ENCODE measurements at places on chromosomes 11 and 22. TPM values are rescaled to one million over a fixed set of nuclear protein-coding genes. Genes with fewer than 3 reads are reported as not detected.

The GRIK4 gene
- not detected for total RNA-seq

The SLC22A8 gene
- not detected for total RNA-seq

The ZNF214 gene
- 2.9 TPM for total RNA-seq

The SCGB1A1 gene
- not detected for total RNA-seq

The ACAT1 gene
- total RNA-seq: 81.7 TPM

The FAM83F gene
- total RNA-seq: not detected

The ST14 gene
- total RNA-seq: not detected

The SPI1 gene
- total RNA-seq: not detected

The ZNF280A gene
- total RNA-seq: not detected

The ZNF280B gene
- total RNA-seq: 0.45 TPM

The SCN2B gene
- total RNA-seq: 0.33 TPM

The RRM1 gene
- total RNA-seq: 158 TPM

The TMEM191C gene
- 0.08 TPM for total RNA-seq

The ESAM gene
- total RNA-seq: 1.5 TPM

The TTC17 gene
- 76.9 TPM for total RNA-seq

The PATE4 gene
- not detected for total RNA-seq

The KRTAP5-11 gene
- total RNA-seq: not detected

The ZBTB16 gene
- 0.41 TPM for total RNA-seq

The MUC5B gene
- not detected for total RNA-seq

The CRYBB1 gene
- total RNA-seq: not detected

The SPTBN2 gene
- 0.27 TPM for total RNA-seq

The MMP10 gene
- total RNA-seq: 3.6 TPM

The AGBL2 gene
- 0.90 TPM for total RNA-seq

The ANO9 gene
- total RNA-seq: not detected

The MYEOV gene
- total RNA-seq: 7.0 TPM

The CD3G gene
- total RNA-seq: not detected

The OR52H1 gene
- total RNA-seq: 0.81 TPM

The RASSF10 gene
- not detected for total RNA-seq

The PRSS23 gene
- 410 TPM for total RNA-seq

The COA4 gene
- 70.8 TPM for total RNA-seq

All from fibroblast of the aortic adventitia (primary cell).